Naive thymus-derived CD8-positive, alpha-beta T cell (primary cell): ENCODE measurements at places on chromosomes 6 and 20. TPM values are rescaled to one million over a fixed set of nuclear protein-coding genes. Genes with fewer than 3 reads are reported as not detected.

CSNK2A1 gene
- 52.0 TPM for polyA plus RNA-seq

DHX35 gene
- 5.6 TPM for polyA plus RNA-seq

DNA sequence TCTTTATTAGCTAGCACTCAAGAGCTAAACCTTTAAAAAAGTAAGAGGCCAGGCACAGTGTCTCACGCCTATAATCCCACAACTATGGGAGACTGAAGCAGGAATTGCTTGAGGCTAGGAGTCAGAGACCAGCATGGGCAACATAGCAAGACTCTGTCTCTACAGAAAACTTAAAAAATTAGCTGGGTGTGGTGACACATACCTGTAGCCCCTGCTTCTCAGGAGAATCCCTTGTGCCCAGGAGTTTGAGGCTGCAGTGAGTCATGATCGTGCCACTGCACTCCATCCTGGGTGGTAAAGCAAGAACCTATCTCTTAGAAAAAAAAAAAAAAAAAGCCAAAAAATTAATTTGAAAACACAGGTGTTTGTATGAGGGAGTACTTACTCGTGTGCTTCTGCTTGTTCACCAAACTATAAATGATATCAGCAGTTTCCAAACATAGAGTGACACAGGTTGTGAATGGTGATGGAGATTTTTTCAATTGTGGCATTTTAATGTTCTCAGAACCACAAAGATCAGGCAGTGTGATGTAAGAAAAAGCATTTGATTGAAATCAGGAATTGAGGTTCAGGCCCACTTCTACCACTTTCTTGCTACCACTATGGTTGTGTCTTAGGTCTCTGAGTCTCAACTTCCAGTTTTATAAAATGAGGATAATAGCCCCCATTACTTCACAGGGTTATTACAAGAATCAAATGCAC lies 104.9 kb downstream of the FOXO3 start:
- no peak for DNase-seq

GRCh38 chr6:70901324-70901723 lies 55.5 kb downstream of the B3GAT2 start:
- no peak for DNase-seq

- DNase-seq: no peak
Observed at GRCh38 chr6:127079681-127080080, 38.8 kb upstream of the RSPO3 start.

DNA sequence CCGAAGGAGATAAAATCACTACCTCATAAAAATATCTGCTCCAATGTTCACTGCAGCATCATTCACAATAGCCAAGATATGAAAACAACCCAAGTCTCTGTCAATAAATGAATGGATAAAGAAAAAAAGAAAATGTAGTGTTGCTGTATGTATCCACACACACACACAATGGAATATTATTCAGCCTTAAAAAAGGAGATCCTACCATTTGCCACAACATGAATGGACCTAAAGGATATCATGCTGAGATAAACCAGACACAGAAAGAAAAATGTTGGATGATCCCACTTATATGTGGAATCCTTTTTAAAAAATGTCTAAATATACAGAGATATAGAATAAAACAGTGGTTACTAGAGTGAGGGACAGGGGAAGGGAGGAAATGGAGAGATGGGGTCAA lies 192.2 kb upstream of the TAB2 start:
- no peak for DNase-seq

DNA sequence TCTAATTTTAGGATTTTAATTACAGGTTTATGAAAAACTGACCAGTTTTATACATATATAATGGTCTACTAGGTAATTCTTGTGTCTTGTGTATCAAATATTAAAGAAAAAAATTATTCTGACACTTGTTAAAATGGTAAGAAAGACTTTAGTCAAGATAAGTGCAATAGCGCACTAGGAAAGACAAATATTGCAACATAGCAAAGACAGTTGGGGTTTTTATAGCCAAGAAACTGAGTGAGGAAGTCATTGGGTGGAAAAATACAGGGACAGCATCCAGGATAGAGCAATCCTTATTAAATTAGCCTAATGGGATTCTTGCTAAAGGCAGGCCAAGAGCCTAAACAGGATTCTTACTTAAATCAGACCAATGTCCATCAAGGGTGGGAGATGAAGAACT lies 71.1 kb downstream of the ROS1 start:
- DNase-seq: no peak

GRCh38 chr6:163820745-163821458 lies 406.4 kb downstream of the QKI start:
- DNase-seq: no peak

DNA sequence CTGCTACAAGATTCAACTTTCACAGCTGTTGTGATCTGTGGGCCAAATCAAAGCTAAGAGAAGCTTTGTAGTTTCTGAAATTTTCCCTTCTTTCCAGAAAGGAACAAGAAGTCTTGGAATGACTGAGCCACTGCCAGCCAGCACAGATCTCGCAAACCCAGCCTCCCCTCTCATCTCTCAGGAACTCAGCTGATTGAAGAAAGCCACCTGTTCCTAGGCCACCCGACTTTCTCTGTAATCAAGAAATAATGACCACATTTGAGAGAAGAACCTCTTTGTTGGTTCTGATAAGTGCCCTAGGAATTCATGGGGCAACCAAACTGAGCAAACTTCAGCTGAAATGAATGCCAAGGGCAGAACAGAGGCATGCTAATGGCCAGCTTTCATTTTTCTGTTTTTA lies 61.7 kb downstream of the HDGFL1 start:
- no peak for DNase-seq
